ENCODE measurements at places on chromosomes 2 and 18. TPM values are rescaled to one million over a fixed set of nuclear protein-coding genes. Genes with fewer than 3 reads are reported as not detected.

Gene IL1R2
- total RNA-seq = 4.9 TPM

GRCh38 chr2:112151701-112152440, 13.7 kb downstream of the FBLN7 start:
- no peaks in the 10 kb centered on the region for H3K27me3 ChIP-seq
- no peaks in the 10 kb centered on the region for H3K36me3 ChIP-seq
- DNase-seq = no peak
- H3K27ac ChIP-seq = no peak overlapping the region

- no peak overlapping the region for H3K27ac ChIP-seq
- peaks cover 5% of the 10 kb centered on the region for H3K4me1 ChIP-seq
- no peaks in the 10 kb centered on the region for H3K27me3 ChIP-seq
- H3K4me3 ChIP-seq = no peak overlapping the region
- no peaks in the 10 kb centered on the region for H3K36me3 ChIP-seq
- DNase-seq = no peak
Observed at GRCh38 chr2:207807516-207807915, 37.8 kb upstream of the FZD5 start.

Gene SEPTIN10
- total RNA-seq = 66.6 TPM

GRCh38 chr2:107281637-107282036, 395.7 kb upstream of the ST6GAL2 start:
- no peaks in the 10 kb centered on the region for H3K36me3 ChIP-seq
- H3K4me3 ChIP-seq = no peak overlapping the region
- H3K4me1 ChIP-seq = no peaks in the 10 kb centered on the region
- no peaks in the 10 kb centered on the region for H3K27me3 ChIP-seq

Gene TUBB8B
- total RNA-seq = not detected

DNA sequence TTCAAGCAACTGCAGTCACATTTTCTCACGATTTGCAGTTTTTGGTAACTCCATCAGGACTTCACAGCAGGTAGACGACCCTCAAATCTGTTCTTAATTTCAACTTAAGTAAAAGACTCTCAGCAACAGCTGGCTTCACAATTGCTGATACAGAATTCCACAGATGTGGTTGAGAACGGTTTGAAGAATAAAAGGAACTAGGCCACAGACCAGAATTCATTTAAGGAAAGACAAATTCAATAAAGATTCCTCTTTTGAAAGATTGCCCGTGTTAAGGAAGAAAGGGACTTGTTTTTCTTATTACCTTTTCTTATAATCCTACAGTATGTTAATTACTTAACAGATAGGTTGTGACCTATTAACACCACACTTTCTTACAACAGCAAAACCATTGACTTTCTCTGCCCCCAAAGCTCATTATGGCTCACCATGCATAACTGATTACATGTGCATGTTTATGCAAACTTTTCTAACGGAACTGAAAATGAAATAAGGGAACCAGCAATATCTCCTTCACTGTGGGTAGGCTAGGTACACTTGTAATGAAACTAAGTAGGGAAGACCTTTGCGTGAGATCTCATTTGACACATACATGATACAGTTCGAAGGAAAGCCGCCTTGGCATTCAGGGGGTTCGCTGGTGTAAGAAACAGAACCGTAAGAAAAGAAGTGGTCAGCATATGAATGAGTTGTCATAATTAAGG, 4.7 kb upstream of the ZNF516 start:
- H3K27me3 ChIP-seq = peaks cover 2% of the 10 kb centered on the region
- H3K36me3 ChIP-seq = no peaks in the 10 kb centered on the region
- no peak for DNase-seq
- H3K4me3 ChIP-seq = no peak overlapping the region

GRCh38 chr2:105754011-105754410, 9.3 kb downstream of the NCK2 start:
- H3K36me3 ChIP-seq = no peaks in the 10 kb centered on the region
- H3K27ac ChIP-seq = no peak overlapping the region
- no peak for DNase-seq
- no peaks in the 10 kb centered on the region for H3K27me3 ChIP-seq
- H3K4me1 ChIP-seq = peaks cover 11% of the 10 kb centered on the region

GRCh38 chr2:202142540-202142939, 69.5 kb downstream of the KIAA2012 start:
- H3K4me3 ChIP-seq = no peak overlapping the region
- DNase-seq = no peak
- H3K27ac ChIP-seq = no peak overlapping the region
- no peaks in the 10 kb centered on the region for H3K27me3 ChIP-seq
- H3K36me3 ChIP-seq = no peaks in the 10 kb centered on the region
- H3K4me1 ChIP-seq = no peaks in the 10 kb centered on the region

DNA sequence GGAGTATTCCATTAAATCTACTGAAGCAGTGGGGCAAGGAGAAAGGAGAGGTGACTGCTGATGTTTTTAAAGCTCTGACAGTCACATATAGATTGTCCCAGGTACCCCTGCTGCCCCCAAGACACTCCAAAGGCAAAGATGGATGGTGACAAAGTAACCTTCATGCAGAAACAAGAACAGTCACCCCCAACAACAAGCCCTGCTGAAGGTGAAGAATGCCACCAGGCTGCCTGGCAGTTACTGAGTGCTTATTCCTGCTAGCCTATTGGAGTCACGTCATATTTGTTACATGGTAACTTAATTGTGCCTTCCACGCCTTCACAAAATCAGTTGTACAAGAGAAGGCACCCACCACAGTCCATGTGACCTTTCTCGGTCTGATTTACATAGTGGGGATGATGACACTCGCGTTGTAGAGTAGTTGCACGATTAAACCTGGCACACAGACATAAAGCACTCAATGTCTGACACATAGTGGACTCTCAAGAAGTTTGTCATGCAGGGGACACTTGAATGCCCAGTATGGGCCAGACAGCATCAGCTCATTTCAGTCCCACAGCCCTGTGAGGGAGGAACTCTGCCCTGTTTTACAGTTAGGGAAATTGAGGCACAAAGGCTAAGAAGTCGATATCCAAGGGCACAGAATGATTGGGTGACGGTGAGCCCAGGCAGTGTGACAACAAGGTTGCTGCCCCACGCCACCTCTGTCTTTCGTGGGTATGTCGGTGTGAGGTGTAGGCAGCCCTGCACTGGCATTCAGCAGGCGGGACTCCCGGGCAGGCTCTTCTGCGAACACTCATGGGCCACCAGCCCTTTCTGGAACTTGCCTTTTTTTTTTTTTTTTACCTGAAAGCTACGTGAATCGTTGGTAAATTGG, 62.7 kb downstream of the ZCCHC2 start:
- no peak overlapping the region for H3K4me3 ChIP-seq
- H3K27me3 ChIP-seq = no peaks in the 10 kb centered on the region
- peaks cover 6% of the 10 kb centered on the region for H3K4me1 ChIP-seq
- DNase-seq = no peak
- H3K27ac ChIP-seq = no peak overlapping the region

DNA sequence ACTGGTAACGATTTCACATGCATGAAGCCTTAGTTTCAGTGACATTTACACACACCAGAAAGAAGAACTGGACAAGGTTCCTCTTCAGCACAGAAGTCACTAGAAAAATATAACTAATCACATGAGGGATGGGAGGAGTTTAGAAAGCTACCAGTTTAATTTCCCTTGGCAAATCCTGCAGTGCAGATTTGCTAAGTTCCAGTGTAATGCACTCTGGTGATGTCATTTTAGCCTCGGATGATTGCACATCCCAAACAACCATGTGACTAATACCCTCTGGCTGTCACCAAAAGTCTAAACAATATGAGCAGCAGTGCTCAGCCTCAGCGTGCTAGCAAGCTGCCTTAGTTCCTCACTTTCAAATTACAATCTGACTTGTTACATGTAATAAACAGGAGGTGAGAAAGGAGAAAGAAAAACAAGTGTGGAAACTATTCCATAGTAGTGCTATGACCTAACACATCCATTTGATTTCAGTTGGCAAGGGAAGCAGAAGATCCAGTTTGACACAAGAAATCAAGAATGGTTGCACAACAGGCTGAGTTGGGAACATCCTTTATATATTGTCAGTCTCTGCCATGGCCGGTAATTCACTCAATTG, 35.3 kb upstream of the PPP1CB start:
- H3K27ac ChIP-seq = peak overlapping the region; percentile 89
- no peak overlapping the region for H3K4me3 ChIP-seq
- no peaks in the 10 kb centered on the region for H3K27me3 ChIP-seq
- H3K4me1 ChIP-seq = peaks cover 13% of the 10 kb centered on the region
- no peaks in the 10 kb centered on the region for H3K36me3 ChIP-seq

Gene ANKRD36C
- 17.4 TPM for total RNA-seq

DNA sequence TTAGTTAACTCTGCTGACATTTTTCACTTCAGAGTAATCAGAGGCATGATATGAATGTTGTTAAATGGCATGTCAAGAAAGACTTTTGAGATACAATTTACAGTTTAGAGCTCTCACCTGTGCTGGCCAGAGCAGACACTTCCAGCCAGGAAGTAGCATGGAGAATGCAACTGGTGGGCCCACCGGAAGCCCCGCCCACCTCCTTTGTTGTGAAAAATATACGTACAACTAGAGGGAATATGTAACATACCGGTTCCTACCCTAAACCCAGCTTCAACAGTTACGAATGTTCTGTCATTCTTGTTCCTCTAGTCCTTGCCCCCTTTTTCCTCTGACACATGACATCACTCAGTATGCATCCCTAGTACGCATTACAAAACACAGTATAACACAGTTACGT, 70.2 kb upstream of the ITM2C start:
- peaks cover 35% of the 10 kb centered on the region for H3K36me3 ChIP-seq
- DNase-seq = no peak
- no peak overlapping the region for H3K4me3 ChIP-seq
- H3K27ac ChIP-seq = peak overlapping the region; percentile 71

Gene RNF125
- 4.3 TPM for total RNA-seq

DNA sequence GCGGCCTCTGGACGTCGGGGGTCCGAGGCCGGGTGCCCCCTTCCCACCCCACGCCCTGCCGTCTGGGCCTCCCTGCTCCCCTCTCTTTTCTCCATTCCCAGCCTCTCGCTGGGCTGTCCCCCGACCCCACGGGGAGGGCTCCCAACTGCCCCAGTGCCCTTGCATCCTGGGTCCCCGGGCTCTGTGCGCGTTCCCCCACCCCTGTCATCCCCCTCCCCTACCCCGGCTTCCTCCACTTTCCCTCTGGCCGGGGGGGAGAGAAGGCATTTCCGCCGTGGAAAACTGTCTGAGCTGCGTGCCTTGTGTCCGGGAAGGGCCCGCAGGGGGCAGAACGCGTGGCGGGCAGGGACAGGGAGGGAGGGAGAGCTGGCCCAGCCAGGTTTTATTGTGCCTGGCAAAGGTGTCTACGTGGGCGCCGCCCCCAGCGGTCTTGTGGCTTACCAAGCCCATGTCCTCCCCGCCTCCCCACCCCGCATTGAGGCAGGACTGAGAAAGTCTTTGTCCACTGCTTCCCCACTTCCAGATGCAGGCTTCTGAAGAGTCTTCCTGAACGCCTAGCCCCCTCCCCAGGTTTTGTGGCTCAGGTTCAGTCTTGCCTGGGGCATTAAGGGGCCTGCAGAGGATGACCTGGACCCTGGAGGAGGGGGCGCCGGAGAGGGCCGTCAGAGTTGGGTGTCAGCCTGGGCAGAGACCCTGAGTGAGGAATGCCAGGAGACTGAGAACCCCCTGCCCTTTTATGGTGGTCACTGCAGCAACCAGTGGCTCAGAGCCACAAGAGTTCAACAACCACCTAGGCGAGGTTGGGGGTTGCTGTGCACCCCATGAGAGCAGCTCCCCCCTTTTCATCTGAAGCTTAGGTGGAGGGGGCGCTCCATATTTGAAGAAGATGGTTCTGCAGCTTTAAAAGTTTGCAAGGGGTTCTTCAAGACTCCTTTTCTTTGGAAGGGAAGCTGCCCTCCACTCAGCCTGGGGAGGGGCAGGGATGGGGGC, 1.3 kb downstream of the ITM2C start:
- H3K4me3 ChIP-seq = peak overlapping the region; percentile 58
- no peaks in the 10 kb centered on the region for H3K36me3 ChIP-seq
- DNase-seq = peak; percentile 79
- H3K27me3 ChIP-seq = peaks cover under 1% of the 10 kb centered on the region

DNA sequence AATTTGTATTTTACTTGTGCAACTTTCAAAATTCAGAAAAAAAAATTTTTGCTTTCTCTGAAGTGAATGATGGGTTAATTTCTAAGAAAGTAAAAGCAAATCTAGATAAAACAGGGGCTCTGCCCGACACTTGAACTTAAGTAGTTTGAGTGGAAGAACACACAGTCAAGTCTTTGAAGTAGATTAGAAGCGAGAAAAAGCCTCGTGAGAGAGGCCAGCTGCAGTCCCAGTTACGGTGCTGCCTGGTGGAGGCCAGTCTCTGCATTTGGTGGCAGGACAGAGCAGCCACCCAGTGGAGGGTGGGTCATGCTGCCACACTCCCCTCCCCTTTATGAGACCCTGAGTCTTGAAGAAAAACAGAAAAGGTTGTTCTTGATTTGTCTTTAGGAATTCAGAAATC, 81.8 kb downstream of the INPP5D start:
- H3K27me3 ChIP-seq = no peaks in the 10 kb centered on the region
- H3K36me3 ChIP-seq = peaks cover 58% of the 10 kb centered on the region
- H3K4me3 ChIP-seq = no peak overlapping the region
- H3K4me1 ChIP-seq = no peaks in the 10 kb centered on the region

Gene OR6B2
- total RNA-seq = not detected

Gene IL37
- total RNA-seq = not detected

Gene NYAP2
- 1.0 TPM for total RNA-seq

DNA sequence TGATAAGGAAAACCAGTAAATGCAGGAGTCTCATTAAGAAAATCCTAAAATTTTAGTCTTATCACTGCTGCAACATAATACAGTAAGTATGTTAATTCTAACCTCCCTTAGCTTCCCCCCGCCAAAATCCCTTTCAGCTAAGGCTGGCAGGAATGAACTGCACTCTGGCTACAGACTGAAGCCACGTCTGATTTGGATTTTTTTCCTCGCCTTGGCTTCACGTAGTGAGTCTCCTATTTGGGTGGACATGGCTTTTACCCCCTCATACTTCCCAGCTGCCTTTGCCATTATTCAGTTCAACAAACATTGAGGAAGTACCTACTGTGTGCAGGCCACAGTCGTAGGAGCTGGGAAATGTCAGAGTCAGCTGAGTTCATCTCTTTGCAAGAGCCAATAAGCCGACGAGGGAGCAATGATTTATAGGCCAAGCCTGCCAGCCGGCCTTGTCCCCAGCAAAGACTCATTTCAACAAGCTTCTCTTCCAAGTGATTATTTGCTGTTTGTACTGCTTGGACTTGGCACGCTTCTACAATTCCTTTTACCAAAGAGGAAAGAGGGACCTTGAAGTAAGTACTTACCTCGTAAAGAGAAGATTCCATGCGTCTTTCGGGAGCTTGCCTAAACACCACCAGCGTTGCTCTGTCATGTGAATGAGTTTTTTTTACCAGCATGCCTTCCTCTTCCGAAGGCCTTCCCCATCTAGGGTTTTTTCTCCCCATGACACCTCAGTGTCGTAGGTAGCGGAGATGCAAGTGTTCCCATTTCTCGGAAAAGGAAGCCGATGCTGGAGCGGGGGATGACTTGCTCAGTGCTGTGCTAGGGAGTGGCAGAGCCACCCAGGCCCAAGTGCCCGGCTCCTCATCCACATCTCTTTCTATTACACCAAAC, 138.6 kb downstream of the KLHL29 start:
- H3K36me3 ChIP-seq = no peaks in the 10 kb centered on the region
- no peak for DNase-seq
- no peak overlapping the region for H3K4me3 ChIP-seq
- H3K27me3 ChIP-seq = no peaks in the 10 kb centered on the region
- H3K4me1 ChIP-seq = peaks cover 2% of the 10 kb centered on the region

- H3K4me3 ChIP-seq = no peak overlapping the region
- H3K36me3 ChIP-seq = no peaks in the 10 kb centered on the region
- no peaks in the 10 kb centered on the region for H3K27me3 ChIP-seq
- no peak overlapping the region for H3K27ac ChIP-seq
- no peak for DNase-seq
- no peaks in the 10 kb centered on the region for H3K4me1 ChIP-seq
Observed at GRCh38 chr2:44655401-44655864, 286.1 kb upstream of the SIX3 start.

Data from left lung (tissue), 14 donors.